ENCODE measurements at places on chromosomes 12 and 14.

DNA sequence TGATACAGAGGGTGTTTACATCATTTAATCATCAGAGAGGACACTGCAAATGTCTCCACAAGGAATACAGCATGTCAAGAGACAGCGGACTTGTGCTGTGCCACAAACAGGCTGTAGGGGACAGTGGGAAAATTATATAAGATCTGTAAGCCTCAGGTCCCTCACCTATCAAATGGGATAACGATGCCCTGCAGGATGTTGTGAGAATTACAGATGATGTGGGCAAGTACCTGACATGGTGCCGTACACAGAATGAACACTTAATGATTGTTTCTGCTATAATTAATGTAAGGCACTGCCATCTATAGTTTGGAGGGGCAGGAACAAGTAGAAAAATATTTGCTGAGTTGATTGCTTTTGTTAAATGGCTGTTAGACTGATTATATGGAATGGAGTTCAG, 81.9 kb upstream of the GTF2A1 start:
- no peak for DNase-seq

DNA sequence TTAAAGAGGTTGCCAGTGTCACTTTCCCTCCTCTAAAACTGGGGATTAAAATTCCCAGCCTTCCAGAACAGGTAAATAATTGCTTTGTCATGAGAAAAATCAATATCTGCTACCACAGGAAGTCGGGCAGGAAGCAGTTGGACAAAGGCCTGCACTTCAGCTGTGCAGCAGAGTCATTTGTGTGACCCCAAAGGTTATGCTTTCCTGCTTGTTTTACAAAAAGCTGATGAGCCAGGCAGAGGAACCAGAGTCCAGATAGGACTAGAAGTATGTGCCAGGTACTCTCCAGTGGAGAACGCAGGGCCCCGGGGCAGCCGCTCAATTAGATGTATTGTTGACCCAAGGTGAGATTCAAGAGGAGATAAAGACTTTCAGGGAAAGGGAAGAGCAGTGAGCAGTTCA, 117.1 kb upstream of the FRMD6 start:
- DNase-seq = no peak

DNA sequence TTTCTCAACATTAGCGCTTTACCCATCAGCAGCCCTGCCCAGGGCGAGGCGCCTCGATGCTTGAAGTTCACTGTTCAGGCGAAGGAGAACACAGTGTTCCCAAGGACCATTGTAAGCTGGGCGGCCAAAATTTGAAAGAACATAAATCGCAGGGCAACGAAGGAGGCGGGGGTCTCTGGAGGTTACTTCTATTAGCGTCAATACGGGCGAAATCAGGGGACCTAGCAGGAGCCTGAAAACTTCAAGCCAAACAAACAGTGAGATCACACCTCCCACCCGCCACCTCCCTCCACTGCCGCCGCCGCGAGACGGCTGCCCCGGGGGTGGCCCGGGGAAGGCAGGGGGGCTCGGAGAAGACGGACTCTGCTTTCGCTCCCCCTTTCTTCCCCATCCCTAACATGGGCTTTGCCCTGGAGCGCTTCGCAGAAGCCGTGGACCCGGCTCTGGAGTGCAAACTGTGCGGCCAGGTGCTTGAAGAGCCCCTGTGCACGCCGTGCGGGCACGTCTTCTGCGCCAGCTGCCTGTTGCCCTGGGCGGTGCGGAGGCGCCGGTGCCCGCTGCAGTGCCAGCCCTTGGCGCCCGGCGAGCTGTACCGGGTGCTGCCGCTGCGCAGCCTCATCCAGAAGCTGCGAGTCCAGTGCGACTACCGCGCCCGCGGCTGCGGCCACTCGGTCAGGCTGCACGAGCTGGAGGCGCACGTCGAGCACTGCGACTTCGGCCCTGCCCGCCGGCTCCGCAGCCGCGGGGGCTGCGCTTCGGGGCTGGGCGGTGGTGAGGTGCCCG, at the start of gene PDZRN4:
TSS of gene PDZRN4 (plus strand) at position 263 of the 783 bp plus-strand sequence.
- DNase-seq = no peak

GRCh38 chr12:75207338-75208083, 2.1 kb downstream of the KCNC2 start:
- no peak for DNase-seq

GRCh38 chr12:19739195-19739776, 300.0 kb downstream of the AEBP2 start:
- DNase-seq = peak; percentile 65
